ENCODE measurements at places on chromosomes 1 and 21.

GRCh38 chr1:207516729-207517128, 20.8 kb downstream of the CR1 start:
- no peak for DNase-seq

GRCh38 chr21:44566403-44566802, 7.1 kb upstream of the KRTAP10-4 start:
- DNase-seq, result no peak

GRCh38 chr21:42031816-42032215, 21.7 kb upstream of the ZBTB21 start:
- DNase-seq, result no peak

DNA sequence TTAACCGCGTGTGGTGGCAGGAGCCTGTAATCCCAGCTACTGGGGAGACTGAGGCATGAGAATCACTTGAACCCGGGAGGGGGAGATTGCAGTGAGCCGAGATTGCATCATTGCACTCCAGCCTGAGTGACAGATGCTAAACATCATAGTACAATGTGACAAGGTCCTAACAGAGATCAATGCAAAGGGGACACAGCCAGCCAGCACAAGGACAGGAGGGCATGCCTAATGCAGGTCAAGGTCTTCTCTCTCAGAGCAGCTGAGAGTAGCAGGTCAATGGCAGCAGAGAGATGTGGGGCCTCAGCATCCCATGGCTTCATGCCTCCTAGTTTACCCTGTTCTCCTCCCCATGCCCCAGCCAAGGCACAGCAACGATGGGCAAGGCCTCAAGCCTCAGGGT, 3.0 kb upstream of the SMIM11 start:
- no peak for DNase-seq

GRCh38 chr1:10793129-10793651, 3.3 kb downstream of the CASZ1 start:
- DNase-seq, result no peak
